GM23248 (cell line): ENCODE measurements at places on chromosomes 3 and 15. TPM values are rescaled to one million over a fixed set of nuclear protein-coding genes. Genes with fewer than 3 reads are reported as not detected.

The ACKR2 gene
- total RNA-seq = 0.11 TPM in 1 of 2 replicates, not detected in the other

DNA sequence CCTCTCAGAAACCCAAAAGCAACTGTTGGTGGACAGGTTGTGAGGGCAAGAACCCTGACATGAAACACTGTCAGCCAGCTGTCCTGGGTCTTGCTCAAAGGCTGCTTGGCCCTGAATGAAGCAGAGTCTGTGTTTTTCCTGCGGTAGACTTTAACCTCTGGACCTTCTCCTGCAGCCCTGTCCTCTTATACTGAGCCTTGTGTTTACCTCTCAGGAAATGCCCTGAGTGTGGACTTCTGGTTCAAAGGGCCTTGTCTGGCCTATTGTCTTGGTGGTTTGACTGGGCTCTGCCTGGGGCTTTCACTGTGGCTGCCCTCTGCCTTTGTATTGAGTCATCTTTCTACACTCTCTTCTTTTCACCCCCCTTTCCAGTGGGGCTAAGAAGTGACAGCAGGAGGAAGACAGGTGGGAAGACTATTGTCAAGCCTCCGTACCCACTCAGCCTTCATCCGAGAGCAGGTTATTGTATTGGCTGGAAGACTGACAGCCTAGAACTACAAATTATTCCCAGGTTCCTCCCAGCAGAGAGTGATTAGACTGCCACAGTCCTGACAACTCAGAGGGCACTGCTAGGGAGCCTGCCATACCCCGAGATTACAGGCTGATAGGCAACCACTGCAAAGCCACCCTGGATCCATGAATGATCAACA, 3.5 kb downstream of the SEC13 start:
- no peaks in the 10 kb centered on the region for H3K27me3 ChIP-seq
- H3K36me3 ChIP-seq = peaks cover 51% of the 10 kb centered on the region
- H3K4me3 ChIP-seq = no peak overlapping the region
- DNase-seq = no peak

GRCh38 chr3:139113231-139113992, 68.7 kb upstream of the PRR23C start:
- H3K27me3 ChIP-seq = no peaks in the 10 kb centered on the region
- no peak overlapping the region for H3K4me3 ChIP-seq
- DNase-seq = no peak
- H3K27ac ChIP-seq = no peak overlapping the region

GRCh38 chr3:122111974-122112373, 56.8 kb downstream of the CD86 start:
- no peak overlapping the region for H3K27ac ChIP-seq
- DNase-seq = no peak
- H3K36me3 ChIP-seq = no peaks in the 10 kb centered on the region
- H3K27me3 ChIP-seq = peaks cover 8% of the 10 kb centered on the region; the same call in 1 of the 2 replicates
- no peak overlapping the region for H3K4me3 ChIP-seq

DNA sequence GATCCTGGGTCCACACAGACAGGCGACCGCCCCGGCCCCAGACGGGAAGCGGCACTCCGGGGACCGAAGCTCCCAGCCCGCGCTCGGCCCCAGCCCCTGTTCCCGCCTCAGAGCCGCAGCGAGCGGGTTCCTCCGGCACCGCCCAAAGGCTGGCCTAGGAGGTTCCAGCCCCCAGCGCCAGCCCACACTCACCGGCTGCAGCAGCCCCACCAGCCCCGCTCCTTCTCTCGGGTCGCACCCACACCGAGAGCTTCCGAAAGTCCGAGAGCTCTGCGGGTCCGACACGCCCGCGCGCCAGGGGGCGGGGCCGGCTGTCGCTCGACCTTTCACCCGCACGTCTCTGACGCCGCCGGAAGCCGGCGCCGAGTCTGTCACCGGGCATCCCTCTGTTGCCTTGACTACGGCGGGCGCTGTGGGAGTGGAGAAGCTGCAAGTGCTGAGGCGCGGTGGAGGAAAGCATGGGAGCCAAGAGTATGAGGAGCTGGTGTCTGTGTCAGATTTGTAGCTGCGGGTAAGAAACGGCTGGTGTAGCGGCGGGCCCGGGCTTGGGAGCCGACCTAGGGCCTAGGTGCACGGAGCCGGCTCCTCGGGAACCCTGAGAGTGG, at the start of the genes EFL1 and SAXO2:
Gene EFL1 (minus strand): TSS at position 313 of the 605 bp plus-strand sequence. CDS start 956 bp downstream, outside the sequence.
Gene SAXO2 (plus strand): TSS at position 397 of the 605 bp plus-strand sequence. CDS start 62 bp downstream, at position 459.
- DNase-seq = peak; percentile 95
- H3K4me1 ChIP-seq = peaks cover 20% of the 10 kb centered on the region

GRCh38 chr3:179608931-179609720, 4.5 kb downstream of the NDUFB5 start:
- H3K36me3 ChIP-seq = 0 out of 2 replicates have a peak, but pooled peaks cover 3% of the 10 kb centered on the region
- H3K27ac ChIP-seq = no peak overlapping the region

The ABCF3 gene
- total RNA-seq = 47.8 and 56.5 TPM in 2 replicates

GRCh38 chr3:154584041-154584440, 154.1 kb upstream of the GPR149 start:
- no peak overlapping the region for H3K27ac ChIP-seq
- H3K4me1 ChIP-seq = no peaks in the 10 kb centered on the region
- H3K27me3 ChIP-seq = no peaks in the 10 kb centered on the region
- DNase-seq = no peak
- no peaks in the 10 kb centered on the region for H3K36me3 ChIP-seq

DNA sequence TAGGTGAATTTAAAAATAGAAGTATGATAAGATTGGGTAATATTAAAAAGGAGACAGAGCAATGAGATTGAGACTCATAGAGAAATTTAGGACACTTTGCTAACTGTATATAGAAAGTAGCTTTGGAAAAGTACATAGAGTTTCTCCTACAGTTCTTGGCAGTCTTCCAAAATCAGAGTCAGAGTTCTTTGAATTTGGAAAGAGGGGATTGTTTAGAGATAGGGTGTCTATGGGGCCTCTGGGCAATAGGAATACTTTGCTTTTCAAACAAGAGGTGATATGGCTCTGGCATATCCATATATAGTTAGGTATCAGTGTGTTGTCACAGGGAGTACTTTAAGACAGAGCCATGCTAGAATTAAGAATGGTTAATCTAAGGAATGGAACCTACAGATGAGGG, 477.1 kb upstream of the KCNMB2 start:
- no peak overlapping the region for H3K27ac ChIP-seq
- no peaks in the 10 kb centered on the region for H3K27me3 ChIP-seq
- no peak overlapping the region for H3K4me3 ChIP-seq

- peak; percentile 11 for DNase-seq
- peaks cover 19% of the 10 kb centered on the region; the same call in 1 of the 2 replicates for H3K36me3 ChIP-seq
- H3K27ac ChIP-seq = no peak overlapping the region
- no peak overlapping the region for H3K4me3 ChIP-seq
- no peaks in the 10 kb centered on the region for H3K27me3 ChIP-seq
These were observed 16.4 kb downstream of the NEK4 start for GRCh38 chr3:52754373-52754772.

The FANCD2 gene
- total RNA-seq = 6.1 and 7.0 TPM in 2 replicates

DNA sequence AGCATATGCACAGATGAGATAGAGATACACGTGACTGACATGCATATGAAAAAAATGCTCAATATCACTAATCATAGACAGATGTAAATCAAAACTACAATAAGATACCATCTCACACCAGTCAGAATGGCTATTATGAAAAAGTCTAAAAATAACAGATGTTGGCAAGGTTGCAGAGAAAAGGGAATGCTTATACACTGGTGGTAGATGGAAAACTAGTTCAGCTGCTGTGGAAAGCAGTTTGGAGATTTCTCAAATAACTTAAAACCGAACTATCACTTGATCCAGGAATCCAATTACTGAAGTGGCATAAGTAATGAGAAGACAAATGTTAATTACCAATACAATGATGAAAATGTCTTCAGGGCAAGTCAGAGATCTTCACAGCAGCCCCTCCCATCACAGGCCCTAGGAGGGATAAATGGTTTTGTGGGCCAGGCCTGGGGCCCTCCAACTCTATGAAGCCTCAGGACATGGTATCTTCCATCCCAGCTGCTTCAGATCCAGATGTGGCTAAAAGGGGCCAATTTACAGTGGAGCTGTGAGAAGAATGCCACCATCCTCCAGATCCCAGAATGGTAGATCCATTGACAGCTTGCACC, 71.4 kb upstream of the PLSCR4 start:
- no peak overlapping the region for H3K4me3 ChIP-seq
- no peak for DNase-seq
- H3K36me3 ChIP-seq = no peaks in the 10 kb centered on the region
- H3K4me1 ChIP-seq = no peaks in the 10 kb centered on the region
- H3K27me3 ChIP-seq = no peaks in the 10 kb centered on the region

DNA sequence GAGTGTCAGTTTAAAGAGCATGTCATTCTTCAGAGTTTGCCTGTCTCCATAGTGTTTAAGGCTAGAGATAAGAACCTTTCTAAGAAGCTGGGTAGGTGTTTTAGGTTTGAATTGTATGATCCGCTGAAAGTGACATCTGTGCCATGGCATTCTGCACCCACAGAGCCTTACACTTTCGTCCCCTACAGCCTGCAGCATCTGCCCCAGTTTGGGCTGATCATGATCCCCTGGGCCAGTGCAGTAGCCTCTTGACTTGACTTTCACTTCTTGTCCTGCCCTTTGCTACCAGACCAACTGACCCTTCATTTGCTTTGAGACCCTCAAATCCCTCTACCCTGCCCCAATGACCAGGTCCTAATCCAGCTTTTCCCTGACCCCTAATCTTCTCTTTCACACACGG, 81.6 kb downstream of the SOX14 start:
- H3K27ac ChIP-seq = no peak overlapping the region
- DNase-seq = no peak
- no peaks in the 10 kb centered on the region for H3K36me3 ChIP-seq
- H3K27me3 ChIP-seq = no peaks in the 10 kb centered on the region
- no peak overlapping the region for H3K4me3 ChIP-seq

DNA sequence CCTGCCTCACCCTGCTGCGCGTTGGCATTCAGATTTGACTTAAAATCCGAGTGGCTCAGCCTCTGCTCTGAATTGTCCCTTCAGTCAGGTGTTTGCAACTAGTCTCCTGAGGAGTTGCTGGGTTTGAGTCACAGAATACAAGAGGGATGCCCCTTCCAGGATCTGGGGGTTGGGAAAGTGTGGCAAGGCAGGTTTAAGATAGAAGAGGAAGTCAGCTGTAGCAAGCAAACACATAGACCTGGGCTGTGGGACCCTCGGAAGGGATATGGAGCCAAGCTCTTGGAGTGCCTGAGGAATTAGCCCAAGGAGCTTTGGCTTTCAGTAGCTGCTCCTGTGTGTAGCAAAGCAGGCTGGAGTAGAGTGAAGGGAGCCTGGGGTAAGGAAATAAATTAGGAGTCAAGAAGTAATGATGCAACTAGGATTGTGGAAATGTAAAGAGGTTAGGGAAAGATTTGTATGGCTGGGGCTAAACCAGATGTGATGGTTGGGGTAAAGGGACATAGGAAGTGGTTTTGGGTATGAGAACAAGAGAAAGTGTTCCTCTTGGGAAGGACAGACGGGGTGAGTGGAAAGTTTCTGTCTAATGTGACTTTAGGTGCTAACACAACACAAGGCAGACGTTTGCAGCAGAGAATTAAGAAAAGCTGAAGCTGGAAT, 41.2 kb downstream of the RAB7A start:
- no peaks in the 10 kb centered on the region; the same call in 1 of the 2 replicates for H3K4me1 ChIP-seq
- no peak overlapping the region for H3K4me3 ChIP-seq
- H3K27me3 ChIP-seq = no peaks in the 10 kb centered on the region
- H3K36me3 ChIP-seq = no peaks in the 10 kb centered on the region
- H3K27ac ChIP-seq = no peak overlapping the region

GRCh38 chr15:90036343-90036742, 35.2 kb downstream of the ZNF710 start:
- no peak for DNase-seq
- H3K36me3 ChIP-seq = no peaks in the 10 kb centered on the region
- H3K27ac ChIP-seq = no peak overlapping the region
- peaks cover 28% of the 10 kb centered on the region for H3K4me1 ChIP-seq
- no peak overlapping the region for H3K4me3 ChIP-seq
- no peaks in the 10 kb centered on the region for H3K27me3 ChIP-seq

- DNase-seq = no peak
- no peaks in the 10 kb centered on the region for H3K36me3 ChIP-seq
- H3K4me1 ChIP-seq = no peaks in the 10 kb centered on the region; the same call in 1 of the 2 replicates
- H3K27ac ChIP-seq = no peak overlapping the region
- no peak overlapping the region for H3K4me3 ChIP-seq
- 0 out of 2 replicates have a peak, but pooled peaks cover 10% of the 10 kb centered on the region for H3K27me3 ChIP-seq
These were observed 103.6 kb upstream of the BFSP2 start for GRCh38 chr3:133295944-133296917.

The TLR9 gene
- not detected in 2 replicates for total RNA-seq

GRCh38 chr15:23686466-23687142, 501 bp downstream of the NDN start:
- H3K27ac ChIP-seq = peak overlapping the region; percentile 28
- H3K36me3 ChIP-seq = no peaks in the 10 kb centered on the region
- no peaks in the 10 kb centered on the region for H3K27me3 ChIP-seq
- H3K4me3 ChIP-seq = peak overlapping the region; percentile 64
- peak; percentile 45 for DNase-seq
- peaks cover 9% of the 10 kb centered on the region; the same call in 1 of the 2 replicates for H3K4me1 ChIP-seq

GRCh38 chr3:194313560-194314387, 37.4 kb downstream of the CPN2 start:
- no peaks in the 10 kb centered on the region; the same call in none of the 2 replicates for H3K4me1 ChIP-seq
- DNase-seq = peak; percentile 37
- peaks cover 46% of the 10 kb centered on the region for H3K27me3 ChIP-seq
- H3K4me3 ChIP-seq = no peak overlapping the region
- no peak overlapping the region for H3K27ac ChIP-seq

- peaks cover 35% of the 10 kb centered on the region for H3K4me1 ChIP-seq
- peak; percentile 90 for DNase-seq
- H3K4me3 ChIP-seq = peak overlapping the region; percentile 49
- peak overlapping the region; percentile 91 for H3K27ac ChIP-seq
- no peaks in the 10 kb centered on the region for H3K27me3 ChIP-seq
- H3K36me3 ChIP-seq = no peaks in the 10 kb centered on the region
These were observed 91.8 kb downstream of the MRPL46 start for GRCh38 chr15:88375234-88375927.

The CLDN18 gene
- not detected in 2 replicates for total RNA-seq

- no peaks in the 10 kb centered on the region for H3K36me3 ChIP-seq
- H3K4me1 ChIP-seq = no peaks in the 10 kb centered on the region
- H3K27me3 ChIP-seq = 0 out of 2 replicates have a peak, but pooled peaks cover 5% of the 10 kb centered on the region
- no peak for DNase-seq
- H3K27ac ChIP-seq = no peak overlapping the region
These were observed 215.6 kb downstream of the RPLP1 start for GRCh38 chr15:69668039-69668705.

GRCh38 chr3:46508850-46509591, 11.2 kb downstream of the RTP3 start:
- no peak overlapping the region for H3K27ac ChIP-seq
- H3K4me3 ChIP-seq = no peak overlapping the region
- H3K36me3 ChIP-seq = no peaks in the 10 kb centered on the region
- H3K27me3 ChIP-seq = no peaks in the 10 kb centered on the region
- no peaks in the 10 kb centered on the region for H3K4me1 ChIP-seq
